ENCODE measurements at places on chromosomes 2 and 18. TPM values are rescaled to one million over a fixed set of nuclear protein-coding genes. Genes with fewer than 3 reads are reported as not detected.

The SOWAHC gene
- total RNA-seq = 10.6 TPM

GRCh38 chr2:239250216-239251081 is 150.4 kb downstream of the HDAC4 start:
- no peaks in the 10 kb centered on the region for H3K27me3 ChIP-seq
- H3K4me1 ChIP-seq = peaks cover 54% of the 10 kb centered on the region
- no peak for DNase-seq
- H3K36me3 ChIP-seq = no peaks in the 10 kb centered on the region

The COL6A3 gene
- total RNA-seq = 0.86 TPM

The RTN4 gene
- 244 TPM for total RNA-seq

GRCh38 chr18:8847066-8847755 is 141.9 kb downstream of the MTCL1 start:
- H3K36me3 ChIP-seq = no peaks in the 10 kb centered on the region
- H3K27me3 ChIP-seq = no peaks in the 10 kb centered on the region
- H3K27ac ChIP-seq = no peak overlapping the region
- H3K4me3 ChIP-seq = no peak overlapping the region

GRCh38 chr2:6773007-6773693 is 92.6 kb downstream of the CMPK2 start:
- peaks cover 11% of the 10 kb centered on the region for H3K4me1 ChIP-seq
- no peaks in the 10 kb centered on the region for H3K27me3 ChIP-seq
- no peak overlapping the region for H3K27ac ChIP-seq
- no peak overlapping the region for H3K4me3 ChIP-seq
- DNase-seq = peak; percentile 61

DNA sequence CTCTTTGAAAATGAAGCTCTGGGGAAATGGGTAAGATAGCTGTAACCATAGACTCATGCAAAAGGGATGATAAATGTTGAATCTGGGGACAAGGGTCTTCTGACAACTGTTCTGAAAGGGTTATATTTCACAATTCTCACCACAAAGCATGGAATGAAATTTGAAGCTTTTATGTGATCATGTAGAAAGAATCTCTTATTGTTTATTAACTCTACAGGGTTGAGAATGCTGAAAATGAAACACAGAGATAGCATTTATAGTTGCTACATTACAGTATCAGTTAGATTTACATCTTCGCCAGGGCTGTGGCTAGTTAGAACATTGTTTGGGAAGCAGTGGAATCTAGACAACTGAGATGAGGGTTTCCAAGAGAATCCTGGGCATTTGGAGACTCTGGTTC is 97.4 kb upstream of the LHCGR start:
- H3K27ac ChIP-seq = no peak overlapping the region
- H3K27me3 ChIP-seq = no peaks in the 10 kb centered on the region
- no peaks in the 10 kb centered on the region for H3K36me3 ChIP-seq
- no peak for DNase-seq
- H3K4me1 ChIP-seq = no peaks in the 10 kb centered on the region

DNA sequence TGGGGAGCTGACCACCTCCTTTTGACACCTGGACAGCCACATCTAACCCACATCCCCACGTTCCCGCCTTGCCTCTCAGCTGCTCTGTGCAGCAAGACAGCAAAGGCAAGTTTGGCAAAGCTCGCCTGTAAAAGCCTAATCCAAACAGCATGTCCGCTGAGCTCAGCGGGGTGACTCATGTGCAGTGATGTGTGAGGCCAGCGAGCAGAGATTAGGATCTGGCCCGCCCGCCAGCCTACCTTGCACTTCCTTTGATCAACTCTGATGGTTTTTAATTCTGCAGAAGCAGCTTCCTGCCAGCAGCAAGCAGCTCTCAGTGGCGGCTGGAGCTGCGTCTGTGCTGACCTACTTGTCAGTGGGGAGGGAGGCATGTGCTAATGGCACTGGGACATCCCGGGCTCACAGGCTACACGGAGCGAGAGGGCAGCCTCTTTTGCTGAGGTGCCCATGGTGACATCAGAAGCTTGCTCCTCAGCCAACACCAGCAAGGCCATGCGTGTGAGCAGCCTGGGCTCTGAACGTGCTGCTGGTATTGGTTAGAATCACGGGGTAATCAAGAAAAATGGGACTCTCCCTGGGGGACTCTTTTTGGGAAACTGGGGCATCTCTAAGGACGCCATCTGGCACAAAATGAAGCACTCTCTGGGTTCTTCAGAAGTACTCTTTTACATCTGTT is 36.0 kb upstream of the EML4 start:
- peak overlapping the region; percentile 52 for H3K27ac ChIP-seq
- H3K27me3 ChIP-seq = no peaks in the 10 kb centered on the region
- H3K36me3 ChIP-seq = no peaks in the 10 kb centered on the region
- H3K4me3 ChIP-seq = no peak overlapping the region
- DNase-seq = peak; percentile 94

The KCNG3 gene
- total RNA-seq = 1.7 TPM

The CPLX4 gene
- not detected for total RNA-seq

GRCh38 chr18:77102259-77103040 is 30.1 kb downstream of the MBP start:
- peaks cover 23% of the 10 kb centered on the region for H3K4me1 ChIP-seq
- H3K4me3 ChIP-seq = no peak overlapping the region
- H3K27ac ChIP-seq = peak overlapping the region; percentile 69
- DNase-seq = peak; percentile 63
- H3K36me3 ChIP-seq = no peaks in the 10 kb centered on the region

The SCN3A gene
- total RNA-seq = 0.04 TPM

- H3K27ac ChIP-seq = no peak overlapping the region
- peaks cover 4% of the 10 kb centered on the region for H3K4me1 ChIP-seq
- H3K27me3 ChIP-seq = no peaks in the 10 kb centered on the region
These were observed 224.5 kb downstream of the SLC4A3 start for GRCh38 chr2:219851801-219852481.
